ENCODE measurements at places on chromosomes 2 and 18.

DNA sequence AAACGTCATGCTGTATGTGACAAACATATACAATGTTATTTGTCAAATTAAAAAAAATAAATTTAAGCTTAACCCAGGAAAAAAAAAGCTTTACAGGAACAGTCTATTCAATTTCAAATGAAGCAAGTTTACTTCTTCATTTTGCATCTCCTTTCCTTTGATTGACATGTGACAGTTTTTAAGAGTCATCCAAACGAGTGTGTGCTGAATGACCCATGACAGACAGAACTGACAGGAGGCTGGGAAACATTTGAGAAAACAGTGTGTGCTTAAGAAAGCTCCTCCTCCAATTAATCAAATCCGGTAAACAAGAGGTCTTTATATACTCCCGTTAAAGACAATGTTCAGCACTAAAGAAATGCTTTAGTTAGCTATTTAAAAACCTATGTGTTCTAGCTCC, 177.7 kb downstream of the SRBD1 start:
- DNase-seq: no peak

DNA sequence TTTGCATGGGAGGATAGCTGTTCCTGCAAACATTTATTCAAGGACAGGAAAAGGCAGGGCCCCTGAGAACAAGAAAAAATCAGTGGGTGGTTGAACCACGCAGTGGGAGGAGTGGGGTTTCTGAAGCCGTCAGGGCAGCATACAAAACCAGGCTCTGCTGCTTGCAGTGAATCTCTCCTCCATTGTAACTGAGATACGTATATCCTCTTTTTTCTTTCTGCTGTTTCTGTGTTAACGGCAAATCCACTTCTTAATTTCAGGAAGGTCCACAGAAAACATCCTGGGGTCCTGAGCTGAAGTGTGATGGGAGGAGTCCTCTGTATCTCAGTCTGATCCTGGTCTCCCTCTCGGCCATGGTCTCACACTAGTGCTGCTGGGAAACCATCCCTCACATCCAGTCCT, 27.2 kb upstream of the KCNF1 start:
- DNase-seq: no peak

- DNase-seq: no peak
These were observed 833.0 kb downstream of the SLC4A3 start for GRCh38 chr2:220460257-220460985.

- DNase-seq: no peak
These were observed 52.4 kb downstream of the TGFA start for GRCh38 chr2:70501215-70501614.

- no peak for DNase-seq
These were observed 13.3 kb downstream of the CNOT11 start for GRCh38 chr2:101265893-101266499.

- DNase-seq: no peak
These were observed 20.0 kb upstream of the PTPN4 start for GRCh38 chr2:119739580-119740255.

DNA sequence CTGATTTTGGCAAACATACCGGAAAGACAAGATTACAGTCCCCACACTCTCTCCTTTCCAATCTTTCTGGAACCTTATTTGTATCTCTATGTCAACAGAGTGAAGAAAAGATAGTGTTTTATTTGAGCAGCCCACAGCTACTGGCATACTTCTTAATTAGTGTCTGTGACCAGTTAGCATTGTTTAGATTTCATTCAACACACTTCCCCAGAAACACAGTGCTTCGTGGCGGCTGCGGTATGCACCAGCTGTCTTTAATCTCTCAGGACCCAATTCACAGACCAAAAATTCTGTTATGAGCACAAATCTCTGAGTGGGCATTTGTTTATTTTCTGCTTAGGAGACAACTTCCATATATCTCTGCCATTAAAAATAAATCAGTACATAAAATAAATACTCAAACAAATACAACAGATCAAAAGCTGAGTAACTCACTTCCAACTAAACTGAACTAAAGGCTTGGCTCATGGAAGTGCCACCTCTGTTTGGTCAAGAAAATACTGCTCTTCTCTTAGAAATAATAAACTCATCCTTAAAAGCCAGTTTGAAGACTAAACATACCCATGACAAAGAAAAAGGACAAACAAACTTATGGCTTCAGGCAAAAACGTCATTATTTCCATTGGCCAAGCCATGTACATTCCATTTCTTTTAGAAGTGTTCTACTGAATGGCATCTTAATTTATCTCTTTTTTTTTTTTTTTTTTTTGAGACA, 392.4 kb downstream of the TXNL1 start:
- peak; percentile 66 for DNase-seq

- no peak for DNase-seq
These were observed 181.9 kb downstream of the MEMO1 start for GRCh38 chr2:31828891-31829290.

DNA sequence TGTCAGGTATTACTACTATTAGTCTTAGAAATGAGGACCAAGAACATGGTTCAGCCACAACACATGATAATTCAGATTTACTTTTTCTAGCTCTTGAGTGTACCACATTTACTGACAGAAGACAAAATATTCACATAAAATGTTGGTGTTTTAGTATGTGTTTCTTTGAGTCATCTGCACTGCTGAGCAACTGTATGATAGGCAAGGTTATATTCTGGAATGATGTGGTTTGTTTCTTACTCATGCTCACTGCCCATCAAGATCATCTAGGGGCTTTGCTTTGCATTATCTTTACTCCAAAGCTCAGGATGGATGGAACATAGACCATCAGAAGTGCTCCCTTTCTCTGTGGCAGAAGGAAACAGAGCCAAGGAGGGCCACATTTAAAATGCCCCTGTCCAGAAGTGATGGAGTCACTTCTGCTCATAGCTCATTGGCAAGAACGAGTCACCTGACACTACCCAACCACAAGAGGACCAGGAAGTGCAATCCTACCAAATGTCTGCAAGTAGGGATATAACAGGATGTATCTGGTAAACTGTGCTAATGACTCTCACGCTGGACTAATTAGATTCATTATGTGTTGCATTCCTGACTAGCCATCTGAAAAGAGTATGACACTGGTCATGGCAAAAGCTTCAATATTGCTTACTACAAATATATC, 81.5 kb downstream of the DIS3L2 start:
- peak; percentile 35 for DNase-seq

GRCh38 chr2:72057308-72057707, 90.4 kb downstream of the CYP26B1 start:
- no peak for DNase-seq

DNA sequence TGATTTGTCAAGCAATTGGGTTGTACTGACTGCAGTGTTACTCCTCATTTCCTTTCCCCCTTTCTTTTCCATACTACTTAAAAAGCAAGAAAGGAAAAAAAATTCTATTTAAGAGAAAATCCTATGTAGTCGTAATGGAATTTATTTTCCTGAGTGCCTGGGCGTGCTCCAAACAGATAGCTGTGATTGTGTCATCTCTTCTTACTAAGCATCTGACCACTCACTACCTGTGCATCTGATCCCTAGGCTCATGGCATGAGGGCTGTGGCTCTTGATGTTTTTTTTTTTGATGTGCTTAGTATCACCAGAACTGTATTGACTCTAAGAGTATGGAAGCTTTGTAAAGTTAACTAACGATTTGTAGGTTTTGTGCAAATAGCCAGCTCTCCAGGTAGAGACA, 19.0 kb downstream of the CRIM1 start:
- DNase-seq: peak; percentile 61

GRCh38 chr2:98800330-98801064, 69.6 kb upstream of the MGAT4A start:
- DNase-seq: no peak

DNA sequence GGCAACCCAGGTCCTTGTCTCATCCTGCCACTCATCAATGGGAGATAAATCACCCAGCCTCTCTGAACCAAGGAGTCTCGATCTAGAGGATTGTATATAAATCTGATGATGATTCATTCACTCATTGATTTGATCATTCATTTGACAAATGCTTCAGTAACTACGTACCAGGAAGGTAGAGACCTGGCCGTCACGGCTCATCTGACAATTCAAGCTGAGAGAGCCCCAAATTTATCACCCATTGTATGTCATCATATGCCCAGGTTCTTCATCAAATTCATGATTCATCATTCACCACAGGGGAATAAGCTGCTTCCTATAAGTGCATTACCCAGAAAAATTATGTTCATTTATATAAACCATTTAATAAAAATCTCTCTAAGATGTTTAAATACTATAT, 116.9 kb downstream of the FAM161A start:
- DNase-seq: no peak

DNA sequence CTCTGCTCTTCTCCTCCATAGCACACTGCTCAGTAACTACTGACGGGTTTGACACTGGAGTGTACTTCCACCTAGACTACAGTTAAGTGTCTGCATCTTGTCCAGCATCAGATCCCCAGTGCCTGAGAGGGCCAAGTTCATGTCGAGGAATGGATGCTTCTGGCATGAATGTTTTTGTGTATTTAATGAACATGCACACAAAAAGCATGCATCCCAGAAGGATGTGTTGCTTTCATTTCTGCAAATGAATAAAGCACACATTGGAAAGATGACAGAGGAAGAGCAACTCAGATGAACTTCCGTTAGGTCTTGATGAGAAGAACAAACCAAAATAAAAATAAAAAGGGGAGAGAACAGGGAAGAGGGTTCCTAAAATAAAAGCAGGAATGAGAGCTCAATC, 27.9 kb downstream of the C2orf49 start:
- no peak for DNase-seq

DNA sequence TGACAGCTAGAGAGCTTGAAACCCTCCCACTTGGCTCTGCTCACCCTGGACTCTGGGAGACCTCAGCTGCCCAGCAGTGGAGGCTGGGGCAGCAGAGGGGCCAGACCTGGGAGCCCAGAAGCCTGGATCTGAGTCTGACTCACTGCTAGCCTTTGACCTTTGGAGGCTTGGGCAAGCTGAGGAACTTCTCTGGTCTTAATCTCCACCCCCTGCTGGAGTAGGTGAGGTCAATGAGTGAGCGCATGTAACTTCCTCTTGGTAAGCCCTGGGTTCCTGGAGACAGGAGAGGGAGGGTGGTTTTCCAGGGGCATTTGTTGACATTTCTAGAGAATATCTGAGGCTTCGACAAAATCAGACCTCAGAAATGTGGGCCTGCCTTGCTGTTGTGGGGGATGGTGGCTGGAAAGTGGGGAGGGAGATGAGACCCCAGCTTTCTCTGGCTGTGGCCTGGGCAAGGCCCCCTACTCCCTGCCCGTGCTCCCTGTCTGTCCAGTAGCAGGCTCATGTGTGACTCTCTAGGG, 73.0 kb upstream of the YWHAQ start:
- DNase-seq: peak; percentile 38

DNA sequence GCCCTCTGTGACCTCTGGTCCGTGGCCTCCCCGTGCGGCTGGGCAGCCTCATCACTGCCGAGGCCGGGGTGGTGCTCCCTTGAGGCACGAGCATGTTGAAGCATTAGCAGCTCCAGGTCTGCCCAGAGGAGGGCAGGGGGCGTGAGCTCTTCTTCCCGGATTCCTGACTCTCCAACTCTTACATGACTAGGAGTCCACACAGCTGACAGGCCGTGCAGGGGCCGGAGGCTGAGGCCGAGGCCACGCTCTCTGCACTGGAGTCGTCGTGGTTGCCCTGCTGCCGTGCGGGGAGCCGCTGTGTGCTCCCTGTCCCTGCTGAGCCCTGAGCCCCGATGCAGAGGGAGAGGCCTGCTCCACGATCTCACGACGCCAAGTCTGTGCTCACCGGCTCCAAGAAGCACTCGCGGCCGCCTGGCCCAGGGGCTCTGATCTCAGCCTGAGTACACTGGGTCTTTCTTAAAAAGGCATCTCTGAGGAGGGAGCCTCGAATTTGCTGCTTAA, 19.4 kb upstream of the KCNG2 start:
- DNase-seq: no peak

DNA sequence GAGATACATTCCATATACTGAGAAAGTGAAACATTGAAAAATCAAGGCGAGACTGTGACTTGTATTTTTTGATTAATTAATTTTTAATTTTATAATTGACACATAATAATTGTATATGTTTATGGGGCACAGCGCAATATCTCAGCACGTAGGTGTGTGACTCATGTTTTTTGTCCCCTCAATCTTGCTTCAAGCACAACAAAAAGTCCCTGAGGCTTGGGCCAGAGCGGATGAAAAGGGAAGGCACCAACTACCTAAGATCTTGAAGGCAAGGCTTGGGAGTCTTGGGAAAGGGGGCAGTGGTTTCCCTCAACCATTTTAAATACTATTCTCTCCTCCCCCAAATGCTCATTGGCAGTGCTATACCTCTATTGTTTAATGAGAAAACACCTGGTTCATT, 9.9 kb downstream of the SGPP2 start:
- no peak for DNase-seq

DNA sequence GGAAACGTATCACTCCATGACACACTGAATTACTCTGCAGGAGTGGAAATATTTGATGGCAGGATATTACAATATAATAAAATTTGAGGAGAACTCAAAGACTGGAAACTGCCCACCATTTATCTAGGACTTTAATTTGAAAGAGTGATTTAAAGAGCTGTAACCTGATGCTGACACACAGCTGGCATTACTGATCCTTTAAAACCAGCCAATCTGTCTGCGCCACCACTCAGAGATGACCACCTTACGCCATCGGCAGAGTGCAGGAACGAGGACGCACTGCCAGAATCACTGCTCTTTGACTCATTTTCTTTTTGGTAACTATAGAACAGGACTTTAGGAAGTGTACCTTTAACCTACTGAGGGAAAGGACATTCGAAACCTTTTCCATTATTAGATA, 114.1 kb downstream of the EPB41L3 start:
- no peak for DNase-seq

DNA sequence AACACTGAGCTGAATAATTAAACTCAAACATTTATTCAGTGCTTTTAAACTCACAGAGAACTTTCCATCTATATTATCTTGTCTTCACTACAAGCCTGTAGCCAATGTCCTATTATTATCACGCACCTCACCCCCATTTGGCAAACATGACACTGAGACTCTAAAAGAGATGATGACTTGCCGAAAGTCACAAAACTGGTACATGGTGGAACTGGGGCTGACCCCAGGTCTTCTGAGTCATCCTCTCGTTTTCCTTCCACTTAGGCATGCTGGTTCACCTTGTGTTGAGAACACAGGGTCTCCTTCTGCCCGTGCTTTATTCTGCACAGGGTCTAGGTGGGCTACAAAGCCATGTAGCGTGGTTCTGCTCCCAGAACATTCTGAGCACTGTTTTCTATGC, 230.0 kb upstream of the MGAT5 start:
- DNase-seq: no peak

DNA sequence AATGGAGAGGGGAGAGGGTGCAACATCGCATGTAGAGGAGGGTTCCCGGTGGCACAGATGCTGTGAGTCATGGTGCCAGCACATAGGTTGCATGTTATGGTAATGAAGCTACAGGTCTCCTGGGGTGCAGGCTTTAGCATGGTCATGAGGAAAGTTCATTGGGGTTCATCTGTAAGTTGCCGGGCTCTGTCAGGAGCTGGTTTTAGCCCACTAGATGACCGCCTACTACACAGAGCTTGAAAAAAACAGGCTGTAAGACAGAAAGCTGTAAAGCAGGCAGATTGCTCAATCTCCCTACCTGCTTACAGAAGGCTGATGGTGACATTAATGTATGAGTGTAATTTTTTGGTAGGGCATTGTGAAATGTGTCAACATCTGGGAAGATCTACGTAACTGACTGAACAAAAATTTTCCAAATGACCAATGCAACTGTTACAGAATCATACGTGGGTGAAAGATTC, 23.9 kb downstream of the DYSF start:
- DNase-seq: no peak
